Fibroblast of skin of left biceps (primary cell): ENCODE measurements at places on chromosomes 12 and 14.

- no peak for DNase-seq
Observed at GRCh38 chr12:70402597-70402996, 36.5 kb downstream of the KCNMB4 start.

GRCh38 chr12:123118497-123118896, 32.4 kb downstream of the PITPNM2 start:
- DNase-seq = no peak

- DNase-seq = no peak
Observed at GRCh38 chr12:54448344-54448743, 25.1 kb downstream of the GTSF1 start.

- no peak for DNase-seq
Observed at GRCh38 chr12:90253136-90253535, 544.5 kb upstream of the ATP2B1 start.

- peak; percentile 1 for DNase-seq
Observed at GRCh38 chr12:110846615-110847566, at the start of gene CCDC63. Gene CCDC63, plus strand, starts transcription at chr12:110846987. Its CDS starts 5,968 bp downstream, at chr12:110852955.
